Naive thymus-derived CD4-positive, alpha-beta T cell (primary cell): ENCODE measurements at places on chromosomes 11 and 22. TPM values are rescaled to one million over a fixed set of nuclear protein-coding genes. Genes with fewer than 3 reads are reported as not detected.

SLN gene
- total RNA-seq, result not detected

OR5M3 gene
- total RNA-seq, result not detected in 2 replicates

- H3K4me1 ChIP-seq, result no peaks in the 10 kb centered on the region
- H3K27ac ChIP-seq, result no peak overlapping the region
- no peak for DNase-seq
- H3K36me3 ChIP-seq, result no peaks in the 10 kb centered on the region
Measured at GRCh38 chr11:10041748-10042446, 252.1 kb downstream of the SBF2 start.

GRCh38 chr11:64757549-64758329, 2.0 kb downstream of the PYGM start:
- H3K4me3 ChIP-seq, result no peak overlapping the region
- peaks cover 49% of the 10 kb centered on the region for H3K4me1 ChIP-seq
- H3K27ac ChIP-seq, result peak overlapping the region; percentile 31
- no peak for DNase-seq
- H3K36me3 ChIP-seq, result no peaks in the 10 kb centered on the region

GRCh38 chr11:128481135-128481534, 106.2 kb downstream of the ETS1 start:
- H3K4me3 ChIP-seq, result peak overlapping the region; percentile 11
- DNase-seq, result no peak
- peaks cover 56% of the 10 kb centered on the region for H3K36me3 ChIP-seq

MICAL2 gene
- 7.6 TPM for total RNA-seq

DNA sequence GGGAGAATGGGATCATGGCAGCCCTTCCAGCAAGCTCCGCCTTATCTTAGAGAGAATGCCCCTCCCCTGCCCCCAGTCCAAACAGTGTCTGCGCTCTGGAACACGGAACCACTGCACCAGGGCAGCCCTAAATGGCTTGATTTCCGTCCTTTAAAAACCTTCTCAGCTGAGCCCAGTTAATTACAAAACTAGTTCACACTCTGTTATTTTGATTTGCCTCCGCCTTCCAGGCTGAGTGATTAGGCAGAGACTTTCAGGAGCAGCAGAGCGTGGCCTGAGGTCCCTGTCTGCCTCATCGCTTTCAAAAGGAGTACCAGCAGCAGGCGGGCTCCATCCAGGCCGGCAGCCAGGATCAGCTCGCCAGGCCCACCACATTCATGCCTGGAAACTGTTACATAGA, 313.0 kb downstream of the BRD1 start:
- H3K4me1 ChIP-seq, result peaks cover 5% of the 10 kb centered on the region
- H3K36me3 ChIP-seq, result no peaks in the 10 kb centered on the region
- DNase-seq, result no peak

DNA sequence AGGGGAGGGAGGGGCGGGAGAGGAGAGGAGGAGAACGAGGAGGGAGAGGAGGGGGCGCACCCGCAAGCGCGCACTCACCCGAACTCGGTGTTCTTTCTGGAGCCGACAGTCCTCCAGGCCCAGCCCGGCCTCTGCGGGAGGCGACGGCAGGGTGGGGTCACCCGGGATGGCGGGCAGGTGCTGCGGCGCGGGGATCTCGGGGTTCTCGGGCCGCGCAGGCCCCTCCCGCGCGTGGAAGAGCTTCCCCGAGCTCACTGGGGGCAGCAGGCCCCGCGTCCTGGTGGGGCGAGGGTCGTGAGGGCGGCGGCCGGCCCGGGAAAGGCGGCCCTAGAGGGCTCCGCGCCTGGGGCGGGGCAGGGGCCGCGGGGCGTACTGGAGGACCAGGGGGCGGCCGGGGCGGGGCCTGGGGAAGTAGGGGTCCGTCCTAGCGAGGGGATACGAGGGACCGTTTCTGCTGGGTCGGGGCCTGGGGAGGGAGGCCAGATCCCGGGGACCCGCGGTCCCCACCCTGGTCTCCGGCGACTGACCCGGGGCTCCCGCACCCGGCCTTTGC, 5.2 kb downstream of the LMNTD2 start:
- no peak overlapping the region for H3K27ac ChIP-seq
- no peaks in the 10 kb centered on the region for H3K27me3 ChIP-seq
- H3K4me3 ChIP-seq, result peak overlapping the region; percentile 44
- no peaks in the 10 kb centered on the region for H3K36me3 ChIP-seq
- H3K4me1 ChIP-seq, result peaks cover 20% of the 10 kb centered on the region

DNA sequence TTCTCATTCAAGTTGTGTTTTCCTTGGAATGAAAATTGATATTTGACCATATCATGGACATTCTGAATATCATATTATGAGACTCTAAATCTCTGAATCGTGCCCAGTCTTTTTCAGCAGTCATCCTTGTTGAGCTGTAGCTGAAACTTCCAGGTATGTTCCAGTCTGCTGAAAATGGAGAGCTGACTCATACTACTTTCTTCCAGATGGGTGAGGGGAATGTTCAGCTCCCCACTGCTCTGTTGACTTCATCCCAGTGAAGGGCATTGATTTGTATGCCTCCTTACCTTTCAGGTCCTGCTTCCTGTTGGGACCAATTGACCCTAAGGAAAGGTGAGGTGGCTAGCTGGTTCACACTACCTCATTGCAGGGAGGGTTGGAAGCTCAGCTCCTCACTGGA, 3.5 kb downstream of the OR5P2 start:
- H3K27ac ChIP-seq, result no peak overlapping the region
- no peaks in the 10 kb centered on the region for H3K36me3 ChIP-seq

DNA sequence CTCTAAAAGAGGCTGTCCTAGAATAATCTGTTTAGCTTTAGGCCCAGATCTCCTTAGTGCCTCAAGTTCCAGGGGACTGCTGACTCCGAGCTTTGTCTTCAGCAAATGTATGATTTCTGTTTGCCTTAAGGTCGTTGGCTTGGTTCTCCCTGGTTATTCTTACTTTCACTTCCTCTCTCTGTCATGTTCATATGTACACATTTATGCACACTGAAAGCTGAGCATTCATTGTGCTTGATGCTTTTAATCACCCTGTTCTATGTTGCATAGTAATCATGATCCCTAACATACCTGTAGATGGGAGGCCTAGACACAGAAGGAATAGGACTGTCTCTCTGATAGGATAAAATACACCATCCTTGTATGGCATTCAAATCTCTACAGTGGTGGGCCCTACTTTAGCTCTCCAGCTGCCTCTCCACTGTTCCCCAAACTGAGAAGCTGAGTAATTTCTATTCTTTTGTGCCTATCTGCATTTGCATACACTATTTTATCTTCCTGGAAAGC, 7.2 kb downstream of the PPFIBP2 start:
- no peaks in the 10 kb centered on the region for H3K27me3 ChIP-seq
- no peaks in the 10 kb centered on the region for H3K36me3 ChIP-seq
- peaks cover 64% of the 10 kb centered on the region for H3K4me1 ChIP-seq
- no peak for DNase-seq

DNA sequence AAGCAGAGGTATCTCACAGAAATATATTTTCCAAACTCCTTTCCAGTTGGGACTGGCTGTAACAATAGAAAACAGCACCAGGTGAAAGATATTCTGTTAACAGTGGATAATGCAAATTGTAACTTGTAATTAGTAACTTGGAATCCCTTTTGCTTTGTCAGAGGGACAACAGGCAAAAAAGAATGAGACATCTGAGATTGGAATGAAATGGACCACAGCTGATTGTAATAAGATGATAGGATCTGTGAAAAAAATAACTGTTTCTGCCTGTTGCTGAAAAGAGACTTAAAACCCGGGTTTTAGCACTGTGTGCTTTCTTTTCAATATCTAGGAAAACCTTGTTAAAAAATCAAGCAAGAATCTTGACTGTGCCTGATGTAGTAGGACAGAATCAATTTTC, 655.7 kb downstream of the METTL15 start:
- no peaks in the 10 kb centered on the region for H3K27me3 ChIP-seq
- no peaks in the 10 kb centered on the region for H3K4me1 ChIP-seq

DNA sequence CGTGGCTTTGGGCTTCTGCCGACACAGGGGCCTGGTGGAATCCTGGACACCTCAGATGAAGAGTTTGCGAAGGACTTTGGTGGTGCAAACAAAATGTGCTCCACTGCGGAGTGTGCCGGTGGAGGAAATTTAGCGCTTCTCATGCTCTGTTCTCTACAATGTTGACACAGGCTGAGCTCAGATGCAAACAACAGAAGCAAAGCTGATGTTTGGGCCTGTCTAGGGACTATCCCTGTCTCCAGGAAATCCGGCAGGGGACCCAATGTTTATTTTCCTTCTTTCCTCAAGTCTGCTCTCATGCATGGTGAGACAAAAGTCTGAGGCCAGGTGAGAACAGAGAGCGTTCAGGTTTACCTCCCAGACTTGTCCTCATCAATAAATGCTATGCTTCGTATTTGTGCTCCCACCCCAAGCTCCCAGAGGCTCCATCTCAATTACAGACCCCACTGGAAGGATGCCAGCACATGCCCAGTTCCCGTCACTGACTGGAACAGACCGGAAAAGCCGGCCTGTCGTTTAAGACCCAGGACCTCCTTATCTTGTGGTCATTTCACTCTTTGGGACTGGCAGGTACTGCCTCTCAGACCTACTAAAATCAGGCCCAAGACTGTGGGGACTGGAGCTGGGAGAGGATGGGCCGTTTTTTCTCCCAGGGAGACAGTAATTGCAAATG, 105.7 kb upstream of the B3GAT1 start:
- H3K4me3 ChIP-seq, result no peak overlapping the region
- H3K36me3 ChIP-seq, result no peaks in the 10 kb centered on the region
- no peaks in the 10 kb centered on the region for H3K4me1 ChIP-seq
- H3K27me3 ChIP-seq, result no peaks in the 10 kb centered on the region
